Lower lobe of right lung (tissue), 2 donors: ENCODE measurements at places on chromosomes 11 and 22. TPM values are rescaled to one million over a fixed set of nuclear protein-coding genes. Genes with fewer than 3 reads are reported as not detected.
A peak's percentile ranks its signal among the peaks of the same experiment; 100 is the strongest.

The PPM1F gene
- total RNA-seq: 51.0 TPM

The MUC6 gene
- 0.09 TPM for total RNA-seq

The DDTL gene
- 2.9 TPM for total RNA-seq

The ARHGAP42 gene
- 16.3 TPM for total RNA-seq

The EMID1 gene
- total RNA-seq: 8.2 TPM

The ESAM gene
- 131 TPM for total RNA-seq

The TBX1 gene
- 13.5 TPM for total RNA-seq

GRCh38 chr22:49906799-49907290 lies 11.4 kb downstream of the ALG12 start:
- H3K36me3 ChIP-seq: peaks cover 82% of the 10 kb centered on the region
- H3K4me3 ChIP-seq: no peak overlapping the region
- no peak for DNase-seq
- no peaks in the 10 kb centered on the region for H3K4me1 ChIP-seq
- no peak overlapping the region for H3K27ac ChIP-seq
- H3K27me3 ChIP-seq: no peaks in the 10 kb centered on the region

DNA sequence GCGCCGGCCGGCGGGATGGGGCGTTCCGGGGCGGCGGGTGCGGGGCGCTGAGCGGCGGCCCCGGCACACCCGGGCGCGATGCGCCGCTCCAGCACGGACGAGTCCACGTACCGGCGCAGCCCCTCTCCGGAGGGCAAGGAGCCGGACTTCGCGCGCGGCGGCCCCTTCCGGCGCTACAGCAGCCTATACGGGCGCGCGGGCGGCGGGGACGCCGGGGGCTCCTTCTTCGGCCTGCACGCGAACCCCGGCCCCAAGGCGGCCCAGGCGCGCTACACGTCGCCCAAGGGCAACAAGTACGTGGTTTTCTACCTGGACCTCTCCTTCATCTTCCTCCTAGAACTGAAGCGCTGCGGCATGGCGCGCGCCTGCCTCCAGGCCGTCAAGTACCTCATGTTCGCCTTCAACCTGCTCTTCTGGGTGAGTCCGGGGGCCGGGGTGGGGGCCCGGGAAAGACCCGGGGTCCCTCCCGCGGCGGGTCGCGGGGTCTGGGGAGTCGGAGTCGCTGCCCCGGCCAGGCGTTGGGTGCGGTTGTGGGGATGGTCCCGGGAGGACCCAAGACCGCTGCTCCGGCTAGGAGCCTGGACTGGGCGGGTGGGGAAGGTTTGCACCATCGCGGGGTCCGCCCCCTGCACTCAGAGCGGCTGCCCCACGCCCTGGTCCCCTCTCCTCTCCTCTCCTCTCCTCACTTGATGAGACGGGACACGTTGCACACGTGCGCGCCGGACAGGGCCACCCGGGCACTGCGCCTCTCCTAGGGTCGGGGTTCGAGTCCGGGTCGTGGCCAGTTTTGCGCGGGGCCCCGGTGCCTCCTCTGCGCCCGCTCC lies 7.5 kb downstream of the TSPAN4 start:
- peak overlapping the region; percentile 40 for H3K4me3 ChIP-seq
- H3K27me3 ChIP-seq: no peaks in the 10 kb centered on the region
- no peak overlapping the region for H3K27ac ChIP-seq
- H3K36me3 ChIP-seq: peaks cover 12% of the 10 kb centered on the region
- no peak for DNase-seq

DNA sequence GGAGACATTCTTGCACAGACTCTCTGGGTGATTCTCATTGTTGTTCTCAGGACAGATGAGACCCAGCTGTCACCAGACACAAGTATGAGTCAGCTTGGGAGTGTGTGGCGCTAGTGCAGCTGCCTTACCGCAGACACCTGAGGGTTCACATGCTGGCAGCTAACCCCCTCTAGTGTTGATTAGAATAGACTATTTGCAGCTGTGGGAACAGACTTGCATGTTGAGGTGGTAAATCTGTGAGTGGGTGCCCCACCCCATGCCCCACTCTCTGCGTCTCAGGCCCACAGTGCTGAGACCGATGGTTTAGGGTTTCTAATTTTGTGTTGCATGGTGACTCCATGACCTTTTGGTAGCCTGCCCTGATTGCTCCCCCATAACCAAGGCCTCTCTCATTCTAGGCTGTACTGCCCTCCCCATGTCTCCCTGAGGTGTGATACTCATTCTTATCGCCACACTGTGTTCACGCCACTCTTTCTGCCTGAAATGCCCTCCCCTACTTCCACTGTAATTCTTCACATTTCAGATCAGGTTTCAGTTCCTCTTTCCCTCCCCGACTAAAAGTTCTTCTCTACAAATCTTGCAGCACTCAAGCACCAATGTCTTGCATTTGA lies 73.7 kb upstream of the KIRREL3 start:
- H3K36me3 ChIP-seq: no peaks in the 10 kb centered on the region
- no peak overlapping the region for H3K27ac ChIP-seq
- H3K4me3 ChIP-seq: no peak overlapping the region
- H3K27me3 ChIP-seq: no peaks in the 10 kb centered on the region
- H3K4me1 ChIP-seq: no peaks in the 10 kb centered on the region

GRCh38 chr11:133896028-133896427 lies 50.7 kb upstream of the SPATA19 start:
- no peaks in the 10 kb centered on the region for H3K4me1 ChIP-seq
- no peaks in the 10 kb centered on the region for H3K27me3 ChIP-seq
- no peak overlapping the region for H3K27ac ChIP-seq

GRCh38 chr11:1959786-1960185 lies 12.7 kb downstream of the MRPL23 start:
- H3K36me3 ChIP-seq: no peaks in the 10 kb centered on the region
- peak; percentile 20 for DNase-seq
- no peaks in the 10 kb centered on the region for H3K27me3 ChIP-seq

- DNase-seq: no peak
- no peaks in the 10 kb centered on the region for H3K36me3 ChIP-seq
- H3K27ac ChIP-seq: no peak overlapping the region
Measured at GRCh38 chr11:16125796-16126195, 230.6 kb downstream of the SOX6 start.
